ENCODE measurements at places on chromosomes 6 and 20. TPM values are rescaled to one million over a fixed set of nuclear protein-coding genes. Genes with fewer than 3 reads are reported as not detected.

DNA sequence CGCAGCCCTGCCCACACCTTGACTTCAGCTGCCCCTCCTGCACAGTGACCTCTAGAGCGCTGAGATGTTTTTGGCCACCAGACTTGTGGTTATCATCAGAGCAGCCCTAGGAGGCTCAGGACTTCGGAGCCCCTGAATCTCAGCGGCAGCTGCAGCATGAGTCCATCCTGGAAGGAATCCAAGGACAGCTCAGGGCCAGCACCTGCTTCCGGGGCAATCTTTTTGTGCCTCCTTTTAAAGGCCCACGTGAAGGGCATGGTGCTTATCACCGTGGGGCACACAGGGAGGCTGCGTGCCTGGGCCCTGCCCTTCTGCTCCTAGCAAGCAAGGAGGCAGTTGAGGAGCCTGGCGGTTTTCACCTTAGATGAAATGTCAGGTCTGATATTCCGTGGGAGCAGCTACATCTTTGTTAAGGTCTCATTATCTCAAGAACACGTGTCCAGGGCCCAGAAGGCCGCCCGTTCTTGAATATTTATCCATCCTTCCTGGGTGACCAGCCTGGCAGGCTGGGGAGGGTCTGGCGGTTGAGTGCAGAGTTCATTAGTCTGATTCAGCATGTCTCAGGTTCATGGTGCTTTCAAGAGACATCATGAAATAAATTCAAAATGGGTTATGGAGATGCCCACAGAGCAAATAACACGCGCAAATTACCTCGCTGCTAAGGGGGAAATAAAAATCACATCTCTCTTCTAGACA, 392.4 kb downstream of the TAF4 start:
- H3K4me3 ChIP-seq: no peak overlapping the region
- H3K36me3 ChIP-seq: no peaks in the 10 kb centered on the region
- H3K27me3 ChIP-seq: peaks cover 7% of the 10 kb centered on the region
- H3K4me1 ChIP-seq: peaks cover under 1% of the 10 kb centered on the region
- DNase-seq: no peak
- H3K27ac ChIP-seq: no peak overlapping the region

DNA sequence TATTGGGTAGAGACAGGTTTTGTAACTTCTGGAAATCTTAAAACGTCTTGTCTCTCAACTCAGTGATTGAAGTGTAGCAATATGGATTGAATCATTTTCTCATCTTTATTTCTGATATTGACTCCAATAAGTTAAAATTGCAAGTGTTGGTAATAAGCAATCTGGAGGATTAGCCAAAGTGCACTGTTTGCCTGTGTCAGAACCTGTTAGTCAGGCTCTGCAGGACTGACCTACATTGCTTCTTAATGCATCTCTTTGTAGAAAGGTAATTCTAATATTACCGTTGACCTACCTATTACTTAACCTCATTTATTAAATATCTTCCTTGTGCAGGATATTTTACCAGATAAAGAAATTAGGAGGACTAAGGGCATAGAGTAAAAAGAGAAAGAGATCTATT, 484.0 kb upstream of the CITED2 start:
- H3K4me1 ChIP-seq: no peaks in the 10 kb centered on the region
- H3K4me3 ChIP-seq: no peak overlapping the region
- DNase-seq: no peak
- no peak overlapping the region for H3K27ac ChIP-seq
- H3K27me3 ChIP-seq: peaks cover 3% of the 10 kb centered on the region

- no peaks in the 10 kb centered on the region for H3K4me1 ChIP-seq
- H3K27ac ChIP-seq: no peak overlapping the region
- no peaks in the 10 kb centered on the region for H3K36me3 ChIP-seq
- no peak overlapping the region for H3K4me3 ChIP-seq
Measured at GRCh38 chr20:17602493-17602892, 32.6 kb downstream of the DSTN start.

DNA sequence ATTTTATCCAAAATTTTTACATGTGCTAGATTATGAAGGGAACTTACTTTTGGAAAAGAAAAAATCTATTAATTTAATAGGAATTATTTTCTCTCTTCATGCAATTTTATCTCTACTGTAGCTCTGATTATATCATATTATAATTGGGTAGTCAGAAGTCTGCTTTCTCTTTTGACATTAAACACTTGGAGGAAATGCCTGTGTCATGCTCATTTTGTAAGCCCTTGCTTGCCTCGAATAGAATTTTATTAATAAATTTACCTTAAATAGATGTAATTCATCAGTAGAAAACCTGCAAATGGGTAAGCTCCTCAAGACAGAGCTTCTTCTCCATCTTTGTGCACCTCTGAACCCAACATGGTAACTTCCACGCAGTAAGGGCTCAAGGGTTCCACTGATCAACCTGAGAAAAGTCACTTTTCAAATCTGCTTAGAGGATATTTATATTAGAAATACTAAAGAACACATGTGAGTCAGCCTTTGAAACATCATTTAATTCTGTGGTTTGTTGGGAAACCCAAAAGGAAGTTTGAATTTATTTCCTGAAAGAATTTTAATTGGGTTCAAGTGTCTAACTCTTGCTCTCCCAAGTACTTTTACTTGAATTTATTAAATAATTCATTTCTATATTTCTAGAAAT, 266.0 kb downstream of the ALDH8A1 start:
- no peak for DNase-seq
- no peaks in the 10 kb centered on the region for H3K4me1 ChIP-seq
- H3K27ac ChIP-seq: no peak overlapping the region
- H3K36me3 ChIP-seq: no peaks in the 10 kb centered on the region

Gene SIRPD
- total RNA-seq: not detected

Gene NKAIN4
- 3.3 TPM for total RNA-seq

Gene C20orf204
- total RNA-seq: 14.2 TPM

Gene RIN2
- total RNA-seq: 57.5 TPM

- H3K27me3 ChIP-seq: no peaks in the 10 kb centered on the region
- no peak overlapping the region for H3K27ac ChIP-seq
- H3K4me3 ChIP-seq: no peak overlapping the region
- no peaks in the 10 kb centered on the region for H3K4me1 ChIP-seq
- no peaks in the 10 kb centered on the region for H3K36me3 ChIP-seq
Measured at GRCh38 chr6:91392951-91393350, 806.1 kb upstream of the MAP3K7 start.

Gene ARG1
- not detected for total RNA-seq

- peaks cover 21% of the 10 kb centered on the region for H3K4me1 ChIP-seq
- H3K4me3 ChIP-seq: no peak overlapping the region
- H3K36me3 ChIP-seq: no peaks in the 10 kb centered on the region
- no peak overlapping the region for H3K27ac ChIP-seq
Measured at GRCh38 chr6:29705389-29706231, 17.6 kb upstream of the HLA-F start.

DNA sequence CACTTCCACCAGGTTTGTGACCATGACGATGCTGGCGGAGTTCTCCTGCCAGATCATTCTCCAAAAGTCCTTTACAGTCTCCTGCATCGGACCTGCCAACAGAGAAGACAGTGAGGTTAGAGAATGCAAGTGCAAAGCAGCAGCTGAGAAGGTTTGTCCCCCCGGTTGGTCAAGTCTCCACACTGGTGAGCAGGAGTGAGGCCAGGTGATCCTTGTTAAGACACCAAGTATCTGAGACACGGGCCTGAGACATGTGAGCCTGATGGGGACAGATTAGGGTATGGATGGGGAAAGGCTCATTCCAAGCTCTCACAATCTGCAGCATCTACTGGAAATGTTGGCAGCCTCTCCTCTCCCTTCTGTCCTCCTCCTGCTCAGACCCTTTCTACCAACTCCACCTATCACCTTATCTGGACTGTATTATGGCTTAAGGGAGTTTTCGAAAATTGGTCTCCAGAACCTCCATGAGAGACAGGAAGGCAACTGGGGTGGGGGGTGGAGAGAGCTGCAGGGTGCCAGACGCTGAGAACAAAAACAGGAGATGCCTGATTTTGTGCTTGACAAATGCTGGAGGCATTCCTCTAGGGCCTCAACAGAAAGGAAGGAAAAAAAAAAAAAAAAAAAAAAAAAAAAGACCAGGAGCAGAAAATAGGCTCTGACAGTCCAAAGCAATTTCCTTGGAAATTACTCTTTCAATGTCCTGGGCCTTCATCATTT, 500.4 kb upstream of the CHD6 start:
- H3K36me3 ChIP-seq: peaks cover 6% of the 10 kb centered on the region
- peaks cover 9% of the 10 kb centered on the region for H3K27me3 ChIP-seq
- H3K27ac ChIP-seq: no peak overlapping the region
- no peak overlapping the region for H3K4me3 ChIP-seq
- H3K4me1 ChIP-seq: no peaks in the 10 kb centered on the region
- no peak for DNase-seq

Gene GABRR2
- 0.36 TPM for total RNA-seq

DNA sequence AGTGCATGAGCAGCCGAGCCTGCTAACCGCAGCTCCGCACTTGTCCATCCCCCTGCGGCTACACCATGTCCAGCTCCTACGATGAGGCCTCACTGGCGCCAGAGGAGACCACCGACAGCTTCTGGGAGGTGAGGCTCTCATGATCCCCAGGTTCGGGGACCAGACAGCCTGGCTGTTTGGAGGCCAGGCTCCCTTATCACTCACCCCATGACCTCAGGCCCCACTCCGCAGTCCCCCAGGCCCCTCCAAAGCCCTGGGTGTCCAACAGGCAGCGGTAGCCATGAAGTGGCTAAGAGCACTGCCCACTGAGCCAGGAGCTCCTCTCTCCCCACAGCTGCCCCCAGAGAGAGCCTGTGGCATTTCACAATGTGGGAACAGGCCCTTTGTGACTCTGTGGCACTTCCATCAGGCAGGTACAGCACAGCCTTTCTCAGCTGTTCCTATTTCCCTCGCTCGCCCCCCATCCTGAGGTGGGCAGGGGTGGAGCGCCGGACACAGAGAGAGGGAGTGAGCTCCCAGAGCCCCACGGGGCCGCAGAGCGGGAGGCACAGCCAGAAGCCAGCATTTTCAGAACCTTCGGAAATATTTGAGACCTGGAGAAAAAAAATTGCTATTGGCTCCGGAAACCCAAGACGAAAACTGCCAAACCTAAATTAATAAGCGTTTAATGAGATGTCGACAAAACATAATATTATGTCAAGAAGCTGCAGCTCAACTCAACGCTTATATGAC, 29.7 kb downstream of the SPDEF start:
- no peak overlapping the region for H3K27ac ChIP-seq
- no peaks in the 10 kb centered on the region for H3K36me3 ChIP-seq
- H3K27me3 ChIP-seq: peaks cover 5% of the 10 kb centered on the region

DNA sequence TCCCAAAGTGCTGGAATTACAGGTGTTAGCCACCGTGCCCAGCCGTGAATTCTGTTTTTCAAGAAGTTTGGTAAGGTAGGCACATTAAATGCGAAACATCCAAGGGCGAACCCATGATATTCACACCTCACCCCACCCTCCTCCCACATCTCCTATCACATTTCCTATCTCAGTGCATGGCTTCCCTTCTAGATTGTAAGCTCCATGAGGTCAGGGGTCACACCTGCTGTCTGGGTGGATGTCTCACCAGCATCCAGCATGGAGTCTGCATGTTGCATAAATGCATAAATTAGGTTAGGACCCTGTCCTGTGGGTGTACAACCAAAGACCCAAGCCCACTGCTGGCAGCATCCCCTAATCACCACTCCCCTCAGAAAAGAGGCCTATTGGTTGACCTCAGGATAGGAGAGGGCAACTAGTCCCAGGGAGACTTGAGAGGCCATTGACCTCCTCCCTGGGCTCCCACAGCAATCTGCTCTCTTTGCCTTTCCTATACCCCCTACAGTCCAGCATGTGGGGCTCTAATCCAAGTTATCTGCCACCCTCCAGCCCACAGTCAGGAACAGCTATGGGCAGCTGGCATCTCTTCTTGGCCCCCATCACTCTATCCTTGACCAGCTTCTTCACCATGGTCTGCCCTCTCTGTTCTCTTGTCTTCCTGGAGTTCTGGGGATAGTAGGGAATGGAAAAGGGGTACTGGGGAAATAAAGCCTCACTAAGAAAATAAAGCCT, 4.2 kb downstream of the PRRT1 start:
- peaks cover 7% of the 10 kb centered on the region for H3K36me3 ChIP-seq
- peak overlapping the region; percentile 42 for H3K27ac ChIP-seq
- no peak for DNase-seq
- H3K4me3 ChIP-seq: peak overlapping the region; percentile 82

GRCh38 chr20:61297986-61298385, 45.9 kb downstream of the CDH4 start:
- H3K4me3 ChIP-seq: no peak overlapping the region
- peaks cover 5% of the 10 kb centered on the region for H3K27me3 ChIP-seq
- no peak overlapping the region for H3K27ac ChIP-seq
- H3K4me1 ChIP-seq: no peaks in the 10 kb centered on the region

Gene LAMA4
- total RNA-seq: 23.9 TPM

- peaks cover 20% of the 10 kb centered on the region for H3K4me1 ChIP-seq
- H3K27ac ChIP-seq: no peak overlapping the region
- no peak overlapping the region for H3K4me3 ChIP-seq
Measured at GRCh38 chr6:50925548-50925947, 106.9 kb downstream of the TFAP2B start.

DNA sequence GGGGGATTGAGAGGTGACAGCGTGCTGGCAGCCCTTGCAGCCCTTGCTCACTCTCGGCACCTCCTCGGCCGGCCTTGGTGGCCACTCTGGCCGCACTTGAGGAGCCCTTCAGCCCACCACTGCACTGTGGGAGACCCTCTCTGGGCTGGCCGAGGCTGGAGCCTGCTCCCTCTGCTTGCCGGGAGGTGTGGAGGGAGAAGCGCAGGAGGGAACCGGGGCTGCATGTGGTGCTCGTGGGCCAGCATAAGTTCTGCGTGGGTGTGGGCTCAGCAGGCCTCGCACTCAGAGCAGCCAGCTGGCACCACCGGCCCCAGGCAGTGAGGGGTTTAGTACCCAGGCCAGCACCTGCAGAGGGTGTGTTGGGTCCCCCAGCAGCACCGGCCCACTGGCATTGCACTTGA, 912.2 kb upstream of the ADGRB3 start:
- no peak overlapping the region for H3K27ac ChIP-seq
- no peak for DNase-seq
- H3K4me3 ChIP-seq: no peak overlapping the region
- H3K36me3 ChIP-seq: no peaks in the 10 kb centered on the region
- H3K4me1 ChIP-seq: no peaks in the 10 kb centered on the region
- no peaks in the 10 kb centered on the region for H3K27me3 ChIP-seq
